Ascending aorta (tissue), 2 donors: ENCODE measurements at places on chromosomes 1 and 21. TPM values are rescaled to one million over a fixed set of nuclear protein-coding genes. Genes with fewer than 3 reads are reported as not detected.
A peak's percentile ranks its signal among the peaks of the same experiment; 100 is the strongest.

The FNDC5 gene
- 8.9 TPM for total RNA-seq

The PROK1 gene
- not detected for total RNA-seq

The SYPL2 gene
- total RNA-seq, result 8.1 TPM

The CD1E gene
- total RNA-seq, result not detected

The RIPK4 gene
- 6.4 TPM for total RNA-seq

The TMEM52 gene
- not detected for total RNA-seq

The KIAA1614 gene
- total RNA-seq, result 21.9 TPM

The VANGL2 gene
- 0.96 TPM for total RNA-seq

The SCYL3 gene
- 0.96 TPM for total RNA-seq

The CAPN8 gene
- total RNA-seq, result not detected

- peaks cover 77% of the 10 kb centered on the region for H3K36me3 ChIP-seq
- no peaks in the 10 kb centered on the region for H3K27me3 ChIP-seq
- H3K27ac ChIP-seq, result no peak overlapping the region
- no peak overlapping the region for H3K4me3 ChIP-seq
- no peak for DNase-seq
- peaks cover 5% of the 10 kb centered on the region for H3K4me1 ChIP-seq
These were observed 23.8 kb downstream of the IFNGR2 start for GRCh38 chr21:33427051-33427450.

DNA sequence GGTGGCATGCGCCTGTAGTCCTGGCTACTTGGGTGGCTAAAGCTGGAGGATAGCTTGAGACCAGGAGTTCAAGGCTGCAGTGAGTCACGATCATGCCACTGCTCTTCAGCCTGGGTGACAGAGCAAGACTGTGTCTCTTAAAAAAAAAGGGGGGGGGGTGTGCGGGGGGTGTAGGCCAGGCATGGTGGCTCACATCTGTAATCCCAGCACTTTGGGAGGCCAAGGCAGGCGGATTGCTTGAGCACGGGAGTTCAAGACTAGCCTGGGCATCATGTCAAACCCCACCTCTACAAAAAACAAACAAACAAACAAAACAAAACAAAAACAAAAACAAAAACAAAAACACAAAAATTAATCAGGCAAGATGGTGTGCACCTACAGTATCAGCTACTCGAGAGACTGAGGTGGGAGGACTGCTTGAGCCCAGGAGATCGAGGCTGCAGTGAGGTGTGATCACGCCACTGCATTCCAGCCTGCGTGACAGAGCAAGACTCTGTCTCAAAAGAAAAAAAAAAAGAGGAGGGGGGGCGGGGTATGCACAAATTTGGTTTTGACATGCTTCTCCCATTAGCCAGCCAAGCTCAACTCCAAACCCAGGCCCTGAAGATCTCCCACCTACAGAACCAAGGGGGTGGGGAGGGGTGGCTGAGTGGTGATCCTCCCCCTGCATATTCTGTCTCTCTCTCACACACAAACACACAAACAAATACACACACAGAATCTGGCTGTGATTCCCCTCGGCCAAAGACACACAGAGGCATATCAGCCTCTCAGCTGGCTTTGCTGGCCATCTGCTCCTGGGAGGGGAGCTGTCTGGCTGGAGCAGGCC, 3.1 kb downstream of the PTAFR start:
- no peaks in the 10 kb centered on the region for H3K27me3 ChIP-seq
- H3K36me3 ChIP-seq, result no peaks in the 10 kb centered on the region
- no peak overlapping the region for H3K4me3 ChIP-seq

GRCh38 chr21:42833439-42833815, 45.9 kb downstream of the WDR4 start:
- no peak overlapping the region for H3K27ac ChIP-seq
- no peaks in the 10 kb centered on the region for H3K36me3 ChIP-seq
- no peaks in the 10 kb centered on the region for H3K4me1 ChIP-seq

DNA sequence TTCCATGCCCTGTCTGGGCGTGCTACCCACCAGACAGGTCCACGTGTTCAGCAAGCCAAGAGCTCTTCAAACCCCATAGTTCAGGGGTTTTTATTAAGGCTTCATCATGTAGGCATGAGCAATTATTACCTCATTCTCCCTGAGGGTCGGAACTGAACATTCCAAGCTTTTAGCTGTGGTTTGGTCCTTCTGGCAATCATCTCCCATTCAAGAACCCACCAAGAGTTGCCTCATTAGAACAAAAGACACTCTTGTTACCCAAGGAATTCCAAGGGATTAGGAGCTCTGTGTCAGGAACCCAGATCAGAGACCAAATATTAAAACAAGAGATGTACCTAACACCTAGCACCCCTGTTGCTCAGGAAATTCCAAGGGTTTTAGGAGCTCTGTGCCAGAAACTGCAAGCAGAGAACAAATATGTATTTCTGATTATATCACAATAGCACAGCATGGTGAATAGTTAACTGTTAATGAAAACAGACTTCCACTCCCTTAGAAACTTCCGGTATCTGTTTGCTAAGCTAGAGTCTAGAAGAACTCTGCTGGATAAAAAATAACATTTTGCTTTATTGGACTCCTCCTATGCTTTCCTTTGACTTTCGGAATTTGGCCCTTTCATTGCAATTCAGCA, 201.2 kb upstream of the L1TD1 start:
- no peaks in the 10 kb centered on the region for H3K4me1 ChIP-seq
- no peaks in the 10 kb centered on the region for H3K36me3 ChIP-seq
- H3K27ac ChIP-seq, result no peak overlapping the region
- H3K27me3 ChIP-seq, result no peaks in the 10 kb centered on the region

DNA sequence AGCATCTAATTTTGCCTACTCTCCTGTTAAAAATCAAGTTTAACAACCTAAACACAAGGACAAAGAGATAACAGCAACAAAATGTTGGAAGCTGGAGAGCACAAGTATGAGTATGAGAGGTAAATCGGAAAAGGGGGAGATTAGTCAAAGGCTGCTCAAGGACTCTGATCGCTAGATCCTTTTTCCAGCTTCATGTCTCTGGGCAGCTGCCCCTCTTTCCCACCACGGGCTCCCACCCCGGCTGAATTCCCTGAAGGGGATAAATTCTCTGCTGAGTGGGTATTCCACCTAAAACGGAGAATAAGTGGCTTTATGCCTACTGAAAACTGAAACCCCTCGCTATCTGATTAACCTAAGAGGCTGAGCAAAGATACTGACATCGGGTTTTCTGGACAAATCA, 696 bp upstream of the CTBS start:
- H3K4me1 ChIP-seq, result peaks cover 13% of the 10 kb centered on the region
- no peaks in the 10 kb centered on the region for H3K36me3 ChIP-seq
- peak overlapping the region; percentile 99 for H3K27ac ChIP-seq
- DNase-seq, result no peak

DNA sequence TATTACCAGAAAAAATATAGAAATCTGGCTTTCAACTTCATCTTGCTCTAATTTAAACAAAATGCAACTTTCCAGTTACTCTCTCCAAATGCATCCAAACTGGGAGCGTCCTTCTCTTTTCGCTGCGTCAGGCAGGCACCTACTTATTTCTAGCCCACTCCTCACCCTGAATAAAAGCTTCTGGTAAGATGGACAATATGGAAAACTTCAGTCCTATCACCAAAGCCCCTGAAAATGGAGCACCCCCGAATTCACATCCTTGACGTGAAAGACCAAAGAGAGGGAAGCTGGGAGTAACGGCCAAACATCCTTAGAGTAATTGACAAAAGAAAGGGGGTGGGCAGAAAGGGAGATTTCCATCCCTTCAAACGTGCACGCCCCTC, 5.5 kb upstream of the PROX1 start:
- no peaks in the 10 kb centered on the region for H3K36me3 ChIP-seq
- H3K4me3 ChIP-seq, result peak overlapping the region; percentile 48
- peaks cover 13% of the 10 kb centered on the region for H3K4me1 ChIP-seq
- no peak for DNase-seq
- peaks cover 45% of the 10 kb centered on the region for H3K27me3 ChIP-seq
- no peak overlapping the region for H3K27ac ChIP-seq

DNA sequence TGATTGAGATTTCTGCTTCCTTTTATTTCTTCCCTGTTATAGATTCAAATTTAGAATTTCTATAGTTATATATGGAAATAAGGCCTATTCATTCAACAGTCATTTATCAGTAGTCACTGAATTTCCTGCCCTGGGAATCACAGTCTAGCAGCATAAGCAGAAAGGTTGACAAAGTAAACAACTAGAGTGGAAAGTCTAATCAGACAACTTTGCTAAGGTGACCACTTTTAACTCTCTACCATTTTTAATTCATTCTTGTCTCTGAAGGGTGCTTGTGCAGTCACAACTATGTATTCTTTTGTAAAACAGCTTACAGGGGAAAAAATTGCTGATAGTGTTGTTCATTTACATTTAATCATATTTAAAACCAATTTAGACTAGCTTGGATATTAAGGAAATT, 66.1 kb upstream of the PLA2G4A start:
- no peak overlapping the region for H3K4me3 ChIP-seq
- no peak overlapping the region for H3K27ac ChIP-seq
- DNase-seq, result no peak
- H3K27me3 ChIP-seq, result no peaks in the 10 kb centered on the region
- no peaks in the 10 kb centered on the region for H3K4me1 ChIP-seq
- no peaks in the 10 kb centered on the region for H3K36me3 ChIP-seq

DNA sequence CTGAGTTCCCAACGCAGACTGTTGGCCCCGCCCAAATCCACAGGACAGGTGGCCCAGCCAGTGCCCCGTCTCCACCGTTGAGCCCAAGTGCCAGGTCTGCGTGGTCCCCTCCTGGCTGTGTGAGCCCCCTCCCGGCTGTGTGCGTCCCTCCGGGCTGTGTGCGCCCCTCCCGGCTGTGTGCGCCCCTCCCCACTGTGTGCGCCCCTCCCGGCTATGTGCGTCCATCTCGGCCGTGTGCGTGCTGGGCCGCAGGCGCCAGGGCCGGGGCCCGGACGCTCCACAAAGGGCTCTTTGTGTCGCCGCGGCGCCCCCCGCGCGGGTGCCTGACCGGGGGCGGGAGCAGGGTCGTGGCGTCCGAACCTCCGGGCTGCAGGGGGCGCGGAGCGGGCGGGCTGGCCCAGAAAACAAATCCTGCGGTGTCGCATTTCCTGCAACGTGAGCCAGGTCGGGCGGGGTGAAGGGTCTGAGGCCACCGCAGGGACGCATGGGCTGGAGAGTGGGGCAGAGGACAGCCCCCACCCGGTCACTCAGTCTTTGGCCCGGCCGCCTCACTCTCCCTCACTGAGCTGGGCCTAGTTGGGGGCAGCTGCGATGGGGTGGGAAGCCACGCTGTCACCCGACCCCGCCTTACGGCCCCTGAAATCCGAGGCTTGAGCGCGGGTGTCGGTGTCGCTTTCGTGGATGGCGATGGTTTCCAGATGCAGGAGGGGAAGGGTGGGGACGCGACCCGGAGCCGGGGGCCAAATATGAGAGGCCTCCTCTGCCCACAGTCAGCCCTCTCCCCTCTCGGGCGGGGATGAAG, 18.8 kb downstream of the TNFRSF25 start:
- DNase-seq, result no peak
- H3K4me3 ChIP-seq, result no peak overlapping the region
- H3K36me3 ChIP-seq, result no peaks in the 10 kb centered on the region
- H3K27me3 ChIP-seq, result peaks cover 25% of the 10 kb centered on the region
- peaks cover 3% of the 10 kb centered on the region for H3K4me1 ChIP-seq

- peak overlapping the region; percentile 68 for H3K27ac ChIP-seq
- DNase-seq, result no peak
- H3K36me3 ChIP-seq, result peaks cover 26% of the 10 kb centered on the region
- no peaks in the 10 kb centered on the region for H3K27me3 ChIP-seq
- H3K4me3 ChIP-seq, result peak overlapping the region; percentile 24
These were observed 19.8 kb downstream of the OLFML2B start for GRCh38 chr1:162003830-162004215.

- no peak for DNase-seq
- H3K36me3 ChIP-seq, result no peaks in the 10 kb centered on the region
- H3K27ac ChIP-seq, result no peak overlapping the region
- no peaks in the 10 kb centered on the region for H3K4me1 ChIP-seq
- H3K27me3 ChIP-seq, result no peaks in the 10 kb centered on the region
These were observed 18.5 kb downstream of the NTMT2 start for GRCh38 chr1:170164103-170164763.

- H3K27ac ChIP-seq, result no peak overlapping the region
- H3K4me3 ChIP-seq, result no peak overlapping the region
- DNase-seq, result no peak
- H3K27me3 ChIP-seq, result no peaks in the 10 kb centered on the region
- H3K36me3 ChIP-seq, result no peaks in the 10 kb centered on the region
These were observed 11.0 kb downstream of the PRKCZ start for GRCh38 chr1:2061065-2061778.

GRCh38 chr1:11321656-11322491, 48.9 kb downstream of the UBIAD1 start:
- no peak for DNase-seq
- H3K4me3 ChIP-seq, result no peak overlapping the region
- H3K36me3 ChIP-seq, result no peaks in the 10 kb centered on the region
- no peak overlapping the region for H3K27ac ChIP-seq

DNA sequence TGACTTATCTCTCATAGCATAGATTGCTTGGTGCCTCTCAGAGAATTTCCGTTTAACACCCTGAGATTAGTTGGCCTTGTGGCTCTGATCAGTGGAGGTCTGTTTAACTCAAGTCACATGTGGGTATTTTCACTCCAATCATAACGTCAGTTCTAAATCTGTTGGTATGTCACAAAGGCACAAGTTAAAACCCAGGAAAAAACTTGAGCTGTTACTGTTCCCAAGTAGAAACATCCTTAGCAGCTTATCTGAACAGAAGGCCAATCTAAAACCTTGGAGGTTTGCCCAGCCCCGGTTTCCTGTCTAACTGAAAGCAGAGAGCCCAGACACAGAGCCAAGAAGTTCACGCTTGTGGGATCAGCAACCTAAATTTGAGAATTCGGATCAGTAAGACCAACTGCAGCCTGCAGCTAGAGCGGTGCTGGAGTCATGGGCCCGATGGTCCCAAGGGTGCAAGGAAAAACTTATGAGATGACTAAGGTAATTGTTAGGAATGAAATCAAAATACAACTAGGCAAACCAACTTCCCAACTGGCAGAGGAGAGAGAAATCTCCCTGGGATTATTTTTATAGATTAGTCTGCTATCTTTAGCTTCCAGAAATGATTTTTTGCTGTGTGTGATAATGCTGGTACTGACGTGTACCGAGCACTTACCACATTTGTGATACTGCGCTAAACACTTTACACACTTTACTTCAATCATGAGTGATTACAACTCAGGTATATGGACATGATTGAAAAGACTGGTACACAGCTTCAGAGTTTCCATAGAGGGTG, 90.2 kb upstream of the C1orf21 start:
- no peaks in the 10 kb centered on the region for H3K27me3 ChIP-seq
- peak overlapping the region; percentile 86 for H3K27ac ChIP-seq
- H3K4me1 ChIP-seq, result peaks cover 12% of the 10 kb centered on the region
- H3K4me3 ChIP-seq, result no peak overlapping the region
- no peaks in the 10 kb centered on the region for H3K36me3 ChIP-seq

GRCh38 chr1:47725000-47725473, 272.1 kb downstream of the TRABD2B start:
- DNase-seq, result no peak
- H3K4me3 ChIP-seq, result peak overlapping the region; percentile 13
- H3K27me3 ChIP-seq, result no peaks in the 10 kb centered on the region
- H3K27ac ChIP-seq, result no peak overlapping the region
- peaks cover 7% of the 10 kb centered on the region for H3K4me1 ChIP-seq
